ENCODE measurements at places on chromosomes 5 and 9.

DNA sequence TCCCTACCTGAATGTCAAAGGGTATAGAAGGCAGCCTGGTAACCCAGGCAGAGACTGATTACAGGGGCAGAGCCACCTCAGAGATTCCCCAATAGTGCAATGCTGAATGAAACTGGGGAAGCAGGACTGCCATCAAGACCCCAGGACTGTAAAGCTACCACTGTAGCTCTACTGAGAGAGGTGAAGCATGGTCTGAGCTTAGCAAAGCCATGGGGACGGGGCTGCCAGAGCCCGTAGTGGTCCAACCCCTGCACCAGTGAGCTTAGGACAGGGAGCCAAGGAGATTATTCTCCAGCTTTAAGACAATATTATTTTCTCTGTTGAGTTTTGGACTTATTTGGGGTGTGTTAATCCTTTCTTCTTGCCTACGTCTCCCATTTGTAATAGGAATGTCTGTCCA, 679.3 kb upstream of the GRAMD2B start:
- DNase-seq = no peak

- no peak for DNase-seq
Observed at GRCh38 chr5:39780347-39780746, 355.6 kb upstream of the DAB2 start.

- peak; percentile 46 for DNase-seq
Observed at GRCh38 chr9:71909887-71910649, 925 bp downstream of the ABHD17B start.

- no peak for DNase-seq
Observed at GRCh38 chr5:59833448-59833847, 60.1 kb downstream of the PDE4D start.

- no peak for DNase-seq
Observed at GRCh38 chr9:70136632-70137031, 93.0 kb downstream of the MAMDC2 start.

DNA sequence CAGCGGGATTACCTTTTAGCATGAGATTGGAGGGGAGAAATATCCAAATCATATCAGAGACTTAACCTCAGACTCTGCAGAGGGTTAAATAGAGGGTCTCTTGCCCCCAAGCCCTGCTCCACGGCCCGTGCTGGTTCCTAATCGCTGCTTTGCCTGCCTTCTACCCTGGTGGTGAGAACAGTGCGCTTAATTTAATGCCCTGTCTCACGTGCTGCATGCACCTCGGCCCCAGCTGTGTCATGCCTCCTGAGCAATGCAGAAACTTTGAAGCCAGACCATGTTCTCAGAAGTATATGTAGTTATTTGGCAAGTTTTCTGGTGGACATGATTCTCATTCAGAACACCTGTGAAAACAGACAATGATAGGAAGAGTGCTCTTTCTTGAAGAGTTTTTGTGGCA, 1.4 kb downstream of the OTULIN start:
- DNase-seq = no peak

- DNase-seq = no peak
Observed at GRCh38 chr5:125293223-125293622, 546.8 kb upstream of the ZNF608 start.

DNA sequence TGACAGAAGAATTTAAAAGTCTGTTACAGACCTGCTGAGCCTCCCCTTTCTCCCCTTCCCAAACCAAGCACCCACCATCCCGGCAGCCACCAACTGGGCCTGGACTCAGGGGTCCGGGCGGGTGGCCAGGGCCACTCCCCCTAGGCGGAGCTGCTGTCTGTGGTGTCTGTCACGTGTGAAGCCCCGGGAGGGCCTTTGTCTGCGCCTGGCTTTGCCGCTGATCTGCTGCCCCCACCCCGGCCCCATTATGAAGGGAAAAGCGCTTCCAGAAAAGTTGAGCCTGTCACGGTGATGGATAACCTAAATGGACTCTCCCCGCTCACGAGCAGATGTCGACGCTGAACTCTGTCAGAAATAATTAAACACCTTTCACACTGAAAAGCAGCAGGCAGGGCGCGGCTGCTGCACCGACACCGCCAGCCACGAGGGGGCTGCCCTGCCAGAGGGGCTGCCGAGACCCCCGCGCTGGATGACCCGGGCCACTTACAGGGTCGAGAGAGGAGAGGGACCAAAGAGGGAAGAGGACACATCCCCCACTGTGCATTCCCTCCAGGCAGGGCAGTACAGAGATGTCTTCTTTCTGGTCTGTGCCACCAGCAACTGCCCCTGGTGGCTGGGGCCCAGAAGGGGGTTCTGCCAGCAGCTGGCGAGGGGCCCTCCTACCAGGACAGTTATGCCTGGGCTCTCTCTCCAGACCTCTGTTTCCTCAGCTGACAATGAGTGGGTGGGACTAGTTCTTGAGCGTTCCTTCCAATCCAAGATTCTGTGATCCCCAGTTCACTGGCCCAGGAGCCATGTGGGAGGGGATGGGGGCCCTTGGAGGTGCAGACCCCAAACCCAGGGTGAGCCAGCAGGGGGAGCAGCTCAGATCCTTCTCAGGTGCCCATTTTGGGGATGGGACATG, 36.0 kb upstream of the BARHL1 start:
- DNase-seq = no peak

- DNase-seq = no peak
Observed at GRCh38 chr5:5139336-5139776, 774 bp upstream of the ADAMTS16 start.

DNA sequence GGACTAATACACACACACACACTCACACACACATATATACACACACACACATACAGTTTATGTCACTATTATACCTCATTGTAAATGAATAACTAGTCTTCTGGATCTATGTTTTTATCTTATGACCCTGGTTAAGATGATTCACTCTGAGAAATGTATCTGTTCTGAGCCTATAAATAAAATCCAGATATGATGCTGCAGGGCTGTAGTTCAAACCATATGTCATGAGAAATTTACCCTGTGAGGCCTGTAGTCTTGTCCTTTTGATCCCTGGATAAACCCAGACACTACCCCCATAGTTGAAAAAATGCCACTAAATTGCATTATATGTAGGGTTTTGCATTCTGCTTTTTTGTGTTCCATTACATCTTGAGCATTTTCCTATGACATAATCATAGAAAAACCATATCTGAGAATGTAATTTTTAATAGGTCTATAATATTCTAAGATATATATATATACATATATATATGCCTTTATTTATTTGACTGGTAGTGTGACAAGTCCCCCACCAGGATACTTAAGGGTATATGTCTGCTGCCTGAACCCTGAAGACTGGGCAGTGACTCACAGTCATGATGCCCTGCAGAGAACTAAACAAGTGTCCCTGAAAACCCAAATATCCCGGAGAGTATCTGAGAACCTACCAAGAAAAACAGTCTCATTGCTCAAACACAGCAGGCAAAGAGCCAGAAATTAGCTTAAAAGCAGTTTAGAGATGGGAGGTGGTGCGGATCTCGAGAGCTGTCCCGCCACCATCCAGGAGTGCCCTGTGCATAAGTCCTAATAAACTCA, 18.4 kb upstream of the ALDOB start:
- no peak for DNase-seq

DNA sequence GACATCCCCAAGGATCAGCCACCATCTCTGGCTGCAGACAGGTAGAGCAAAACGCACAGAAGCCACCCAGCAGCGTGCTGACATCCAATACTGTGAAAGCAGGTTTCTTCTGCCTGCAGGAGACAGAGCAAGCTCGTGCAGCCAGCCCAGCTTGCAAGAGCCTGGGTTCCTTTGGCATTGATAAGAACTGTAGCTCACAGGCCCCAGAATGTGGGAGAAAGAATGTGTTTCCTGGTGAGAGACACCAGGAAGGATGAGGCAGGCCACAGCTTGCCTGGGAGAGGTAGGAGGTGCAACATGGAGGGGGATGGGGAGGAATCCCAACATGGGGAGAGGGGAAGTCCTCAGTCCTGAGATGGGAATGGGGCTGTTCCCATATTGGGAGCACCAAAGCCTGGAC, 34.0 kb upstream of the ARAP3 start:
- no peak for DNase-seq

GRCh38 chr5:177430140-177430951, 3.9 kb downstream of the GRK6 start:
- DNase-seq = no peak

GRCh38 chr5:79962575-79963222, 28.4 kb downstream of the MTX3 start:
- no peak for DNase-seq

GRCh38 chr9:79687131-79687447, 115.3 kb downstream of the TLE4 start:
- DNase-seq = no peak

GRCh38 chr9:16197578-16198370, 644.9 kb downstream of the CCDC171 start:
- no peak for DNase-seq

DNA sequence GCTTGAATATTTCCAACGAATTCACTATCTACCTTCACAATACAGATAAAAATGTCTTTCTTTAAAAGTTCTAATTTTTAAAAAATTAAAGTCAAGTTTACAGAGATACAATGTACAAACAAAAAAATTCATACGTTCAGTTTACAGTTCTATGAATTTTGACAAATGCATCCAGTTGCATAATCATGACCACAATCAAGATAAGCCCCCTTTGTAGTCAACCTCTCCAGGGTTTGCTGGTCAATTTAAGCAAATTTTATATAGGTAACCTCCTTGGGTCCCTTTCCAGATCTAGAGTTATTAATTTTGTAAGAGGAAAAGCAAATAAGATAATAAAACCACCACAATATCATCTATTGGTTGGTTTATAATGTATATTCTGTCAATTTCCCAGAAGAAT, 76.3 kb downstream of the MRPS27 start:
- DNase-seq = no peak

GRCh38 chr5:115962565-115963402, 509 bp downstream of the LVRN start:
- no peak for DNase-seq

- no peak for DNase-seq
Observed at GRCh38 chr5:161246749-161247148, 299.8 kb downstream of the GABRB2 start.

- DNase-seq = no peak
Observed at GRCh38 chr9:84850830-84851392, 181.4 kb downstream of the NTRK2 start.

- peak; percentile 12 for DNase-seq
Observed at GRCh38 chr9:71767776-71768321, 464 bp downstream of the CEMIP2 start.

- DNase-seq = no peak
Observed at GRCh38 chr5:128257076-128257475, 173.5 kb downstream of the SLC12A2 start.

GRCh38 chr5:20555034-20555433, 567.0 kb upstream of the CDH18 start:
- no peak for DNase-seq

- DNase-seq = no peak
Observed at GRCh38 chr5:20420991-20421595, 433.1 kb upstream of the CDH18 start.

GRCh38 chr5:123557907-123558306, 45.9 kb downstream of the CSNK1G3 start:
- DNase-seq = no peak

- no peak for DNase-seq
Observed at GRCh38 chr5:83401775-83402174, 69.8 kb upstream of the VCAN start.

DNA sequence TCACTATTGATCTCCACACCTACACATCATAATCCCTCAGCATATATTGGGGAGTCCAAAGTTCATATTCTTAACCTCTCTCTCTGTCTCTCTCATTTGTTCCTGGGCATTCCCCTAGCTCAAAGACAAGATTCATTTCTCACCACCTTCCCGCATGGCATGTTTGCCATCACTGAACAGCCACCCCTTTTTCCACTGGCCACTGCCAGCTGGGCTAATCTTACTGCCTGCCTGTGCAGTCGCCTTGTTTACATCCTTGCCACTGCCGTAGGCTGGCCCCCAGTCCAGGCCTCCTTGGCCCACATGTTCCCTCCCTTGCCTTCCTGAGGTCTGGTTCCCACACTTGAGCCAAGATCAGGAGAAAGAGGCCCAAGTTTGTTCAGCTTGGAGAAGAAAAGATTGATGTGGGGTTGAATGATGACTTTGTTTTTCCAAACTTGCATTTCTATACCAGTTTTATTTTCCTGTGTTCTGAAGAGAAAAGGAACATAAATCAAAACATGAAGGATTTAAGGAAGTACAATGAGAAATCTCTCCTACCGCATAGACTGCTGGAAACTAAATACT, 80.2 kb downstream of the PLAC8L1 start:
- no peak for DNase-seq

DNA sequence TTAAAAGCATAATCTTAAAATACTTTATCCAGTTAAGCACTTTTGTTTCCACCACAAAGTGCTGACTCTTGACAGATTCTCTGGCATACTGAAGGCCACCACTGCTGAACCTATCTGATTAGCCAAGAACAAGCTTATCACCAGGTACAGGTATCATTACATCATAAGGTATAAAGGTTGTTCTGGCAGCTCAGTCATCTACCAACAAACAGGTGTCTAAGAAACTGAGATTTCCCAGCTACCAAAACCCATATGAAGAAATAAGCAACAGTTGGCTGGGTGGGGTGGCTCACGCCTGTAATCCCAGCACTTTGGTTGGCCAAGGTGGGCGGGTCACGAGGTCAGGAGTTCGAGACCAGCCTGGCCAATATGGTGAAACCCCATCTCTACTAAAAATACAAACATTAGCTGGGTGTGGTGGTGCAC, 5.0 kb downstream of the MTMR12 start:
- DNase-seq = no peak

- DNase-seq = no peak
Observed at GRCh38 chr9:123940721-123941523, 11.0 kb upstream of the DENND1A start.

DNA sequence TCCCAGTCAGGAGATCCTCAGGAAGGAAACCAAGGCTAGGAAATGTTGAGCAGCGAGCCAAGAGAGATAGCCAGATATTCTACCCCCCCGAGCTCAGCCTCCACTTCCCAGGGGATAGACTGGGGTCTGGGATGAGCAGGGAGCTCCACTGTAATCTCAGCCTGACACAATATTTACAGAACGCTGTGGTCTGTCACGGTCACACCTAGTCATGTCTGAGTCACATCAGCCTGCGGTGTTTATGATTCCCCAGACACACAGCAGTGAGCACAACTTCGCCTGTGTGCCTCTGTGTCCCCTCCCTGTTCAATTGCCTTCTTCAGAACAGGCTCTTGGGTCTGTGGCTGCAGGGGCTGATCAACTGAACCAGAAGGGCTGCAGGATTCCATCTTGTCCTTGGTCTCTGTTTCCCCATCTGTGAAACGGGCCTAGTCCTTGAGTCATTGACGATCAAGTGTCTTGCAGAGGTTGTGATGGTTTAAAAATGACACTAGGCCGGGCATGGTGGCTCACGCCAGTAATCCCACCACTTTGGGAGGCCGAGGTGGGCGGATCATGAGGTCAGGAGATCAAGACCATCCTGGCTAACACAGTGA, 8.6 kb upstream of the PRRX2 start:
- DNase-seq = no peak

- no peak for DNase-seq
Observed at GRCh38 chr5:10519729-10520128, 44.1 kb upstream of the ANKRD33B start.

GRCh38 chr9:127035948-127036347, 86.5 kb downstream of the ANGPTL2 start:
- DNase-seq = no peak
